Right forelimb (tissue), 1 donor: ENCODE measurements at places on chromosomes 2 and 18.

GRCh38 chr2:111689941-111690340 is 194.1 kb downstream of the ANAPC1 start:
- DNase-seq: no peak

- no peak for DNase-seq
Measured at GRCh38 chr18:3653263-3653850, 203.4 kb downstream of the TGIF1 start.

- DNase-seq: peak; percentile 87
Measured at GRCh38 chr2:105409717-105410116, 10.9 kb upstream of the FHL2 start.

GRCh38 chr18:4271952-4272351 is 183.2 kb downstream of the DLGAP1 start:
- no peak for DNase-seq

- DNase-seq: no peak
Measured at GRCh38 chr2:201642086-201642578, 1.2 kb downstream of the TMEM237 start.

GRCh38 chr18:67670024-67670543 is 153.6 kb upstream of the DSEL start:
- DNase-seq: no peak

GRCh38 chr18:76994086-76994654 is 138.4 kb downstream of the MBP start:
- DNase-seq: no peak

GRCh38 chr2:26061539-26061938 is 27.7 kb downstream of the RAB10 start:
- no peak for DNase-seq

DNA sequence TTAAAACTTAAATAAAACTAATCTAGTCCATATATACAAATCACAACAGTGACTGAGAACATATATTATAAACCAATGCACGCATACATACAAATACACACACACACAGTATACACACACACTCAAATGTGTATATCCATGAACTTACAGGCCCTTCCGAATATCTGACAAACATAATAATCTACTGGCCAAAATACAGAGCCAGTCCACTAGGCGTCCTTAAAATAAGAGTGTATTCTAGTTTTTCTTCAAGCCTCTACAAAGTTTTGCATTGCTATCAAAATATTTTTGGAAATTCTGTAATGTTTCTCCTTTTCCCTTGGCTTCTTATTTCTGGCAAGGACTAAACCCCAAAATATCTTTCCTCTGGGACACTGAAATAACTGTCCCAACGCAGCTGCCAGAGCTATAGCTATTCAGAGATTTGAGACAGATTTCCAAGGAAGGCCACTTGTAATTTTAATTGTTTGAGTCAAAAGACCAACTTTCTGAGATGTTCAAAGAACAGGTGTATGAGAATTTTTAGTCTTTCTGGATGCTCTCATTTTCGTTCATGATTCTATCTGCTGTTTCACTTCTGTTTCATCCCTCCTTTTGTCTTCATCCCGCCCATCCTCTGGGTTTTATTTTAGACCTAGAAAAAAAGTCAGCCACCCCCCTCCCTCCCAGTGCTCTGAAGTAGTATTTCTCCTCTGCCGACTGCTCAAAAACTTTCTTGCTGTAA is 24.1 kb upstream of the SP3 start:
- no peak for DNase-seq

DNA sequence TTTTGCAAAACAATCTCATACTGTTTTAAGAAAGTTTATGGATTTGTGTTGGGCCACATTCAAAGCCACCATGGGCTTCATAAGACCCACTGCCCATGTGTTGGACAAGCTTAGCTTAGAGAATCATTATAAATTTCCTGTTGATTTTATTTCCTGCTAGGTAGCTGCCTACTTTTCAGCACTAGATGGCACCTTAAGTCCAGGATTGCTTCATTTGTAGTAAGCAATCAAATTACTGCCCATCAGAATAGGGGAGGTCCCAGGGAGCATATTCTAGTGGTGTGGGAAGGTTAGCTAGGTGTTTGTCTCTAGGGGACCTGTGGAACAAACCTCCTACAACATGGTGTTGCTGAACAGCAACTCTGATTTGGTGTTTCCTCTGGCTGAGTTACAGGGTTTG is 11.0 kb upstream of the DCDC2C start:
- DNase-seq: no peak

GRCh38 chr2:218329027-218329825 is 27.4 kb upstream of the CATIP start:
- DNase-seq: peak; percentile 35

- DNase-seq: no peak
Measured at GRCh38 chr2:121479882-121480522, 50.7 kb upstream of the RNU4ATAC start.

DNA sequence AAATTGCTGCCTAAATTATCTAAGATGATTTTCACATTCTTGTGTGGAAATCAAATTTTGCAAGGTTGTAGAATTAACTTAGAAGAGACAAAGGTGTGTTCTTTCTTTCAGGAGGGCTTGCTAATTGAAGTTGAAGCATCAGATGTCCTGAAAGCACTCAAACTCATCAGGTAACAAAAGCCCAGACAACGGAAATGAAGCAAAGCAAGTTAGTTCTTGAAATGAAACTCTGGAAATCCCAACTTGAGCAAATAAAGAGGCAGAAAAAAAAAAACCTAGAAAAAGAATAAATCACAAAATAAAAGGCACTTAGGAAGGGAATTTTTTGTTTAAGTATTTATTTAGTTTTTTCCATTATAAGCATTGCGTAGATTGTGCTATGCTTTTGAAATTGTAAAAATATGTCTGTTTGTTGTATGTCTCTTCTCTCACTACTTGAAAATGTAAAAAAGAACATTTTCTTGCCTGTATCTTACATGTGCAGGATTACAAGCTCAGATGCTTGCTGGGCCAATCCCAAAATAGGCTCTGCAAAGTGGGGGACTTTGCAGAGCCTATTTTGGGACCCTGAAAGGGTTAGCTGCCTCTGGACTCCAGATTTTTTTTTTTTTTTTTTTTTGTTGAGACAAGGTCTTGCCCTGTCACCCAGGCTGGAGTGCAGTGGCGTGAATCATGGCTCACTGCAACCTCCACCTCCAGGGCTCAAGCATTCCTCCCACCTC is 46.7 kb downstream of the FAM161A start:
- DNase-seq: no peak

DNA sequence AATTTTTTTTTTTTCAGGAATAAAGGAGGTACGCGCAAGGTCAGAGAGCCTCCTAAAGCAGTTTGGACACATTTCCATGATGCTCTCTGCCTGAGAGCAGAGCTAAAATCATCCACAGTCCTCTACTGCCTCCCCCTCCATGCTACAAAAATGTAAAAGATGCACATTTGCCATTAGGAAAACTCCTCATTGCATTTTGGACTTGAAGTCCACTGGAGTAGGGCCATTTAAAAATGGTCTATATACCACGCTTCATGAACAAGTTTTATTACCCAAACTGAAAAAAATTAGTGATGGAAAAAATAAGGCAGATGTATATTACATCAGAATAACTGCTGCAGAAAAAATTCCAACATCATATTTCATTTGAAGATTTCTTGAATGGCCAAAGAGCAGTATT is 256.0 kb downstream of the AFF3 start:
- DNase-seq: no peak

- DNase-seq: no peak
Measured at GRCh38 chr2:62724886-62725711, 19.6 kb downstream of the EHBP1 start.

DNA sequence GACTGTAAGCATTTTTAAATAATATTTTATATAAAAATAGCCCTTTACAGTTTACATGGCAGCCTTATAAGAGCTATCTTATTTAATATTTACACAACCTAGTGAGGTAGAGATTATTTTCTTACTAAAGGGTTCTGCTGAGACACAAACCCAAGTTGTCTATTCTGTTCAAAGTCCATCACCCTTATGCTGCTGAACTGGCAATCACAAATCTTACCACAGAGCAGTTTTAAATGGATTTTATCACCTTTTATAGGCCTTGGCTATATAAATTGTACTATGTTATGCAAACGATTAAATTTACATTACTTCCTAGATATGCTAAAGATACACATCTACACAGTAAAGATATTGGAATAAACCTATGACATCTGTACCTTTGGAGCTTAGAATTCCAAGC is 40.7 kb downstream of the RBM45 start:
- no peak for DNase-seq

DNA sequence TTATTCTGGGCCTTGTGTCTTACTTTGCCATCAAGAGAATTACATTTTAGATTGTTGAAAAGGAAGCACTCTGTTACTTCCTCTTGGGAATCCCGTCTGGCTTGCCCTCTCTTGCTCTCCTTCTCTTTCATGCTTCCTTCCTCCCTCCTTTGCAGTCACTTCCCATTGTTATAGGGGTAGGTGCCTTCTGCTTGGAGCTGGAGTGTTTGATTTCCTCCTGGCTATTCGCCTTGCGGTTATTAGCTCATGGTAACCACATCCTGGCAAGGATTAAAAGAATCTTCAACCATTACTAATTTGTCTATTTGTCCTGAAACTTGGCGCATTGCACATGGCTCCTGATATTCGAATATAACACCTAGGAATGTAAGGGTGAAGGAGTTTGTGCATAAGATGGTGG is 115.0 kb downstream of the CERS6 start:
- no peak for DNase-seq

DNA sequence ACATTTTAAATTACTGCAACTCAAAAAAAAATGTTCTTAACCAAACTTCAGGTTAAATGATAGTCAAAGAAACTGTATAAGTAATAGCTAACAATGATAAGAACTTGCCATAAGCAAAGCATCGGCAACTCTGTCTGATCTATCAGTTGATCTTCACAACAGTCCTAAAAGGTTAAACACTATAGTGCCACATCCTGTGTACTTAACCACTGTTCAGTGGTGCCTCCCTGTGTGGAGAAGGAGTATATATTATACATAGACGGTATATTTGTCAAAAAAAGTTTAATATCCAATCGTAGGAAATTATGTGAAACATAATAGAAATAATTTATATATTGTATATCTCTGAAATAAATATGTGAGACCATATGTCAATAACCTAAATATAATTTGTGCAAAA is 13.0 kb downstream of the DTNA start:
- DNase-seq: no peak

GRCh38 chr2:151609705-151610104 is 124.6 kb downstream of the NEB start:
- no peak for DNase-seq

GRCh38 chr18:61935362-61935761 is 42.6 kb upstream of the RNF152 start:
- DNase-seq: no peak

GRCh38 chr18:25164211-25164847 is 187.6 kb downstream of the ZNF521 start:
- no peak for DNase-seq

DNA sequence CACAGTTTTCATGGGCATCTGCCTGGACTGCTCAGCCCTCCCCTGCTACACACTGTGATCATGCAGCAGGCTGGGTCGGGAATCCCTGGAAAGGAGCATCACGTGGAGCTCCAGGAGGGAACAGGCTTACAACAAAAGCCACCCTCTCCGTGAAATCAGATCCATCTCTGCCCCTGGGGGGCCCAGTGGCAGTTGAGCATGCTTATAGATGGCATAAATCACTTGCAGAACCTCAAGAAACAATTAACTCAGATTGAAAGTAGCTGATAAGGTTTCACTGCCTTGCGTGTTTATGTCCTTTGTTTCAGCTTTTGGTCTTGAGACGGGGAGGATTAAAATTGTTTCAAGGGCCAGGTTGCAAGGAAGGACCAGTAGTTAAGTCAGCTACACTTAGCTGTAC is 354.8 kb upstream of the MEIS1 start:
- no peak for DNase-seq

GRCh38 chr18:51417643-51418483 is 220.4 kb upstream of the MEX3C start:
- no peak for DNase-seq

- no peak for DNase-seq
Measured at GRCh38 chr2:208300847-208301618, 35.0 kb downstream of the PIKFYVE start.

DNA sequence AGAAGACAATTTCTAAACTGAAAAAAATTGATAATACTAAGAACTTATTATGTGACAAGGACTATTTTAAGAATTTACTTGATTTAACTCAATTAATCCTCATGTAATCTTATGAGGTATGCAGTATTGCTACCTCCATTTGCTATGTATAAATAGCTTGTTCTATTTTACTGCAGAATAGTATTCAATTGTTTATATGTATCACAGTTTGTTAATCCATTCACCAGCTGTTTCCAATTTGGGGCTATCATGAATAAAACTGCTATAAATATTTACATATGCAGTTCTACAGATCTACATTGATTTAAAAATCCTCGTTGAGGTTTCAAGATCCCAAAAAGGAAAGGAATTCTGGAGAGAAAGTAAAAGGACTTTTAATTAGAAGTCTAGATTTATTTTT is 54.8 kb upstream of the DOCK10 start:
- DNase-seq: no peak

DNA sequence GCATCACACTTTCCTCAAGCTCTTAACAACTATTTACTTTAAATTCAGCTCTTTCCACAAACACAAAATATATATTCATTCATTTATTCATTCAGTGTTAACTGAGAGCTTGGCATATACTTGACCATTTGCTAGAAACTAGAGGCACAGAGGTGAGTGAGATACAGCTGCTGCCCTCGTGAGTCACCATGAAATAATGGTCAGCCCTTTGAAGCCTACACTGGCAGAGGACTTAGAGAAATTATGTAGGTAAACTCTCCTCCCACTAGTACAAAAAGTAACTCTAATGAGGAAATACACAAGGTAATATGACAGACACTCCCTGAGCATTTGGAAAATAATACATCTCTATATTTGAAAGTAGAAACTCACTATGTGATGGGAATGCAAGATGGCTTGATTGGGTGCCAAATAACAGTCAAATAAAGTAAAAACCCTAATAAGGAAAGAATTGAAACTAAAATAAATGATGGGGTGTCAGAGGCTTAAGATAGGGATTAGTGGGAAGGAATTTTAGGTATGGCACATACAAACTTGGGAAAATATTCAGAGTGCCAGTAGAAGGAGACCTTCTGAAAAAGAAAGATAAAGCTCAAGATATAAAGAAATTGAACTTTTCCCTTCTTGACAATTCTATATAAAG is 61.1 kb downstream of the ANTXR1 start:
- DNase-seq: no peak

DNA sequence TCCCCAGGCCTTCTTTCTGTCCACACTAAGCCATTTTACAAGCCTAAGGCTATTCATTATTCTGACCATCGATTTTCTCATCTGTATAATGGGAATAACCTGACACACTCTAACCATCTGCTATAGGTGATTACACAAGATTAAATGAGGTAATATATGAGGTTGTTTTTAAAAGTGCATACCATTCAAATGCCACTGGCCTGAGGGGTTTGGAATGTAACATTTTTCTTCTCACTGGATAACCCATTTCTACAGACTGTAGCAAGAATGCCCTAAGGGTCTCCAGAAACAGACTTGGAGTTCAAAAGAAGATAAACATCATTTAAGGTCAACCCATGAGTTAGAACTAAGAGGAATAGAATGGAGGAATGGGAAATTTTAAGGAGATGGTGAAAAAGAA is 111.7 kb upstream of the SETBP1 start:
- no peak for DNase-seq
